ENCODE measurements at places on chromosomes 13 and 19.
A peak's percentile ranks its signal among the peaks of the same experiment; 100 is the strongest.

DNA sequence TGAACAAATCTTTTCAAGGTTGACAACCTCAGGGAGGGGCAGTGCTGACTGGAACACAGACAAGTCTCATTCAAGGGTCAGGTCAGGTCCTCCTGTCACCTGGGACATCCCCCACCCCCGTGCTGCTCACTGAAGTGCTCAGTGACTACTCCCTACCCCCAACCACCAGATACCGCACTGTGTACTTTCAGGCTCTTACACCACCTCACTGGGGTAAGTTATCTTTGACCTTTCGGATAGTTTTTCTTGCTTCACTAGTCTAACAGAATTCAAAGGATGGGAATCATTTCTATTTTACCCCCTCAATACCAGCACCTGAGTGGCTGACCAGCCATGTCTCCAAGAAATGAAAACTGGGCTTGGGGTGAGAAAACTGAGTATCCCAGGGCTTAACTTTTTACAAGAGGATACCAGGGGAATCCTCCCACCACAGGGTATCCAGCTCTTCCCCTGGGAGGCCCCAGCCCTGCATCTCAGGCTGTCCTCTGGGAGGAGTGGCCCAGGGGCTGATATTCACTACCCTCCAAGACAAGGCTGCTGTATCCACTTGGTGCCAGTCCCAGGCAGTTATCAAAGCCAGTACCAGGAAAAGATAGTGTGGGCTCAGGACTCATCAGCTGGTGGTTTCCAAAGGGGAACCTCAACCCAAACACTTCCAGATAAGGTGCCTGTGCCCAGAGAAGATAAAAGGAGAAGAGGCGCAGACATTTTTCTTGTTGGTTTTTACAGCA lies 2.1 kb downstream of the ZNF563 start:
- no peak for DNase-seq

DNA sequence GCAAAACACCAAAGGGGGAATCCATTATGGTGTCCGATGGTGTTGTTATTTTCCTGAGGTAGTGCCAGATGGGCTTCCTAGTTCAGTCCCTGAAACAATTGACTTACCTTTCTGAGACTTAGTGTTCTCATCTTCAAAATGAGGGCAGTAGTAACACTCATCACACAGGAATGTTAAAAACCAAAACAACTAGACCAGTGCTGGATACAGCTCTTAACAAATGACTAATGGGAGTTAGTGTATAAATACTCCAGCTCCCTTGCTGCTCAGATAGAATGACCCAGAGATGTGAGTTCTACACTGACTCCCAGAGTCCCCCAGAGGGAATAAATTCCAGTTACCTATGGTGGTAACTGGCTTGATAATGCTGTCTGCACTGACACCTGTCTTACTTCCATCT lies 49.9 kb downstream of the MBD3L2B start:
- peak; percentile 18 for DNase-seq

DNA sequence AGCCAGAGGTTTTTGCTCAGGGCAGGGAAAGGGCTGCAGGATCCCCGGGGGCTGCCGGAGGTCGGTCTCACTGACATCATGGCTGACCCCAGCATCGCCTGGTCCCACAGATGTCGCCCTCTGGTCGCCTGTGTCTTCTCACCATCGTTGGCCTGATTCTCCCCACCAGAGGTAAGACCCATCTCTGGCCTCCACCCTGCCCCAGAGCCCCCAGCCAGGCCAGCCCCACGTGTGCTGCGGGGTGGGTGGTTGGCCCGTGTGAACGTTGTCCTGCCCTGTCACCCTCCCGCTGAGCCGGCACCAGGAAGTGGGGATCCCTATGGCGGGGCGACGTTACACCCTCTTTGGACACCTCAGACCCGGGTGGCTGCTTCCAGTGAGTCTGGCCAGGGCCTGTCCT lies 906 bp downstream of the FXYD5 start:
- DNase-seq = no peak

GRCh38 chr13:30963791-30964190 lies 31.3 kb downstream of the TEX26 start:
- no peak for DNase-seq

- DNase-seq = peak; percentile 43
Observed at GRCh38 chr19:35545855-35546381, 492 bp downstream of the TMEM147 start.

- no peak for DNase-seq
Observed at GRCh38 chr19:5524081-5524480, 43.7 kb downstream of the TINCR start.

DNA sequence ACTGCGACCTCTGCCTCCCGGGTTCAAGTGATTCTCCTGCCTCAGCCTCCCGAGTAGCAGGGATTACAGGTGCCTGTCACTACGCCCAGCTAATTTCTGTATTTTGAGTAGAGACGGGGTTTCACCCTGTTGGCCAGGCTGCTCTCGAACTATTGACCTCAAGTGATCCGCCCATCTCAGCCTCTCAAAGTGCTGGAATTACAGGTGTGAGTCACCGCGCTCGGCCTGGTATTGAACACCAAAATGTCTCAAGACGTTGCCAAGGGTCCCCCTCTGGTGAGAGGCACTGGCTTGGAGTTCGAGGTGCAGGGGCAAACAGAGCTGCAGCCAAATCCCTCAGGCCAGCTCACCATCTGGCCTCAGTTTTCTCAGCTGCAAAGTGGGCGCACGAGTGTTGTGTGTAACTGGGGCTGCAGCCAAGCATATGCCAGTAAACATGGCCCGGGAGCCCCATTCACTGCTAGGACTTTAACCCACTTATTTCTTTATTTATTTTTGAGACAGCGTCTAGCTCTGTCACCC lies 8.0 kb downstream of the TJP3 start:
- DNase-seq = no peak

DNA sequence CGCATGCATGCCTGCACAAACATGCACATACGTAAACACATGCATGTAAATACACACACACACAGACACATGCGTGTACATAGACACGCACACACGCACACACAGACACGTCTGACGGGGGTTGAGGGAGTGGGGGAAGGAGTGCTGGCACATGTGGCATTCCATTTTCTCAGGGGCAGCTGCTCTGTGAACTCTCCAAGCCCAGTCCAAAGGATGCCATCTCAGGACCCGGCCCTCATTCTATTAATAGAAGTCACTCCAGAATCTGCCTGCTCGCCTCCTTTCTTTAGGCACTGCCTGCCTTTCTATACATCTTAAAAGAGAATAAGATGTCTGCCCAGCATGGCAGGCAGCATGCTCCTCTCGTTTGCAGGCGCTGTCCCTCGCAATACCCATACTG lies 5.3 kb downstream of the ARHGEF7 start:
- DNase-seq = no peak
